ENCODE measurements at places on chromosomes 12 and 14. TPM values are rescaled to one million over a fixed set of nuclear protein-coding genes. Genes with fewer than 3 reads are reported as not detected.

- DNase-seq = no peak
Observed at GRCh38 chr12:26196421-26196716, 996 bp downstream of the SSPN start.

- no peak for DNase-seq
Observed at GRCh38 chr14:104171029-104171697, 32.8 kb downstream of the KIF26A start.

GRCh38 chr12:50016501-50017475 lies 8.5 kb downstream of the RACGAP1 start:
- DNase-seq = peak; percentile 87

The SIX1 gene
- 85.1 TPM for polyA plus RNA-seq

The ARL1 gene
- 69.5 TPM for polyA plus RNA-seq

Data from hindlimb muscle (tissue), 1 donor.